CD8-positive, alpha-beta T cell (primary cell): ENCODE measurements at places on chromosomes 16 and 17.

DNA sequence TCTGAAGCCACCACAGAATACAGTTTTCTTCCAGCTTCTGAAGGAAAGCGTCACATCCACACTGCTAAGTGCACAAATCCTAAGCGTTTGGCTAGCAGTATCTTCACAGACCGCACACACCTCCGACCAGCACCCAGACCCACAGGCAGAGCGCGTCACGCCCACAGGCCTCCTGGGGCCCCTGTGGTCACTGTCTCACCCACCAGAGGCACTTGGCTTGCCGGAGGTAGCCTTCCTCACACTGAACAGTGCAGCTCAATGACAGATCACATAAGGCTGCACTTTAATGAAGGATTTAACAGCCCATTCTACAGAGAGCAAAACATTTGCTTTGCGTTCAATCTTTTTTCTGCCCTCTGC is 21.2 kb downstream of the SPHK1 start:
- no peak for DNase-seq

DNA sequence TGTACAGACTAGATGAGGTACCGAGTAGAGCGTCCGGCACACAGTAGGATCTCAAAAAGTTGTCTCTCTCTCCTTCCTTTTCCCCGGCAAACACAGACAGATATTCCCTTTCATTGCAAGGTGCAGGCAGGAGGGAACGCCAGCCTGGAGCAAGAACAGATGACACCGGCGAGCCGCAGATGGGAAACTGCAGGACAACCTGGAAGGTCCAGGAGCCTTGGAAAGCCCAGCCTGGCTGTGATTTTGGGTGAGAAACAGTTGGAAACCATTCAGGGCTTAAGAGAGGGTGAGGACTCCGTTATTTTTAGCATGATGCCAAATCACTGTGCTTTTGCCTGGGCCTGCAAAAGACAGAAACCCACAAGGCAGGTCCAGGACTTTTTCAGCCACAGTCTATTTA is 7.3 kb downstream of the CDH11 start:
- DNase-seq, result no peak

DNA sequence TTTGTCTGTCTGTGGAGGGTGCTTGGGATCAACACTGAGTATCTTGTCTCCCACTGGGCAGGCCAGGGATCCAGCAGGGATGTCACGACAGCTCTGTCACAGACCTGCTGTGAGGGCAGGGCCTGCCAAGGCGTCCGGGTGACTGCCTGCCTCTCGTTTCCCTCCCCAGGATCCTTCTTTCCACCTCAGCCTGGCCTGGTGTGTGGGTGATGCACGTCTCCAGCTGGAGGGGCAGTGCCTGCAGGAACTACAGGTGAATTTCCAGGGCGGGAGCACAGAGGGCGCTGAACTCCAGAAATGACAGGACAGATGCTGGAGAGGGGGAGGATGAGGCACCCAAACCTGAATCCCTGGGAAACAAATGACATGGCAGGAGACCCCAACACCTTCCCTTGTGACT is 6.8 kb upstream of the MMP15 start:
- DNase-seq, result no peak

DNA sequence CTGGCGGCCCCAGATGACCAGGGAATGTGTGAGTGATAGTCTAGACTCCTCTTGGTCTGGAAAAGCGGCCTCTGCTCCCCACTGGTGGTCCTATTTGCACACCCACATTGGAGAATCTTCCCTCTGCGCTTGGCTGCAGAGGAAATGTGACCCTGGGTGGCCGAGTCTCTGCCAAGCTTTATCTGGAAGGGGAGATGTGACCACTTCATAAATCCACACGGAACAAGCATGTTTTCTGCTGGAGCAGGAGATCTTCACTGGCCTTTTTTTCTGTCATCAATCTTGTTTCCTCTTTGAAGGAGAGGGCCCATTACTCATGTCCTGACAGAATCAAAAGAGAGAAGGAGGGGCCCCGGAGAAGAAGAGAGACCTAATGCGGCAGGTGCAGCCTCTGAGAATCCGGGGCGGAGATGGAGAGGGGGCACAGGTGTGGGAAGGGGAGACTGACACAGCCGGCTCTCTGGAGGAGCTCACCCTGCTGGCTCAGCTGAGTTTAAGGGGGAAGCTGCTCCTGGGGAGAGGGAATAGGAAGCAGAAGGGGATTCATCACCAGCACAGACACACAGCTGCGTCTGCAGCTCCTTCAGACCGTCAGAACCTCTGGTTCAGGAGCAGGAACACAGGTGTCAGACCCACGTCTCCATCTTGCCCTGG is 116.3 kb downstream of the SOX9 start:
- no peak for DNase-seq

GRCh38 chr16:20956319-20956718 is 55.7 kb downstream of the LYRM1 start:
- DNase-seq, result no peak

- DNase-seq, result no peak
Observed at GRCh38 chr17:68424861-68425260, 32.4 kb downstream of the WIPI1 start.

- no peak for DNase-seq
Observed at GRCh38 chr17:64356304-64356686, 34.4 kb downstream of the PECAM1 start.

- no peak for DNase-seq
Observed at GRCh38 chr17:48409607-48410006, 20.4 kb downstream of the SKAP1 start.

DNA sequence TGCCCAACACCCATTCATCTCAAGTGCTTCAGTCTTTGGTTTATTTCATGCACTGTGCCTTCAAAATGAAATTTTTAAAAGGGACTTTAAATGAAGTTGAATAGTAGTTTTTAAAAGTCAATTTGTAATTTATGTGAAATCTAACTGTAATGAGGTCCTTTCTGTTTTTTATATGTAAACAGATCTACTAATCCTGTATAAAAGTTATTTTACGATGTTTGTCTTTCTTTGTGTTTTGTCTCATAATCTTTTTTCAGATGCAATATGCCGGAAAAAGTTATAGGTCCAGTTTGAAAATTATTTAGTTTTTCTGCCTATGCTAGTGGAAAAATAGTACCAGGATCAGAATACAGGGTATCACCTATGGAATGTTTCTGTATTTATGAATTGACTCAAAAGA is 8.7 kb upstream of the GOSR1 start:
- no peak for DNase-seq

DNA sequence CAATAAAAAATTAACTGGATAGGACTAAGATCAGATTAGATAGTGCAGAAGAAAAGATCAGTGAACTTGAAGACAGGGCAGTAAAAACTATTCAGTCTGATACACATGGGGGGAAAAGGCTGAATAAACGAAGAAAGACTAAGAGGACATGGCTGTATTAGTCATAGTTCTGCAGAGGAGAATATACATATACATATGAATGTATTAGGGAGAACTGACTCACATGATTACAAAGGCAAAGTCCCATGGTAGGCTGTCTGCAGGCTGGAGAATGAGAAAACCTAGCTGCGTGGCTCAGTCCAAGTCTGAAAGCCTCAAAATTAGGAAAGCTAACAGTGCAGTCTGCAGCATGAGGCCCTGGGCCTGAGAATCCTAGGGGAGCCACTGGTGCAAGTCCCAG is 98.2 kb upstream of the GNAO1 start:
- no peak for DNase-seq

- DNase-seq, result no peak
Observed at GRCh38 chr17:7330638-7331015, 1.5 kb upstream of the NEURL4 start.

GRCh38 chr17:55533608-55534007 is 22.4 kb upstream of the SMIM36 start:
- no peak for DNase-seq

DNA sequence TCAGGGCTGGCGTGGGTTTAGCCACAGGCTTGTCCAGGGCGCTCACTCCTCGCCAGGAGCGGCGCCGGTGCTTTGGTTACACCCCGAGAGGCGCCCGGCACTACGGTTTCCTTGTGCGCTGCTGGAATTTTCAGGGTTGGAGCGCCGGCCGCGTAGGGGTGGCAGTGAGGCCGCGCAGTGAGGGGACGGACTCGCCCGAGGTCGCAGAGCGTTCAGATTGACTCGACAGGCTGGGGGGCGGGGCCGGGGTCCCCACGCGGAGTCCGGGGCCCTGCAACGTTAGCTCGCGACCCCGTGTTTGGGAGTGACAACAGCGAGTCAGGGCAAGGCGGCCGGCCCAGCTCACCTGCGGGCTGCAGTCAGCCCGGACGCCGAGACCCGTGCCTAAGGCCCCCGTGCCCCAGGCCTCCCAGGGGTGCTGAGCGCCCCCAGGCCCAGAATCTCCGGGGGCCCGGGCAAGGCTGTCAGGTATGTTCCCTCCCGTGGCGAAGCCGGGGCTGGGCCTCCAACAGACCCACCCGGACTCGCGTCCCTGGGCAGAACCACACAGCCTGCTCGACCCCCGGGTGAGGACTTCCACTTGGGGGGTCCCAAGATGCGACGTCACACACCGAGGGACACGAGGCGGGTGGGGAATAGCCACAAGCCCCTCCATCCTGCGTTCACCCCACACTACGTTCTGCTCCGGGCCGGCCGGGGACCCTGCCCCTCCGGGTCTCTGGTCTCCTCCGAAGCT is 1.3 kb upstream of the ACTG1 start:
- peak; percentile 41 for DNase-seq

DNA sequence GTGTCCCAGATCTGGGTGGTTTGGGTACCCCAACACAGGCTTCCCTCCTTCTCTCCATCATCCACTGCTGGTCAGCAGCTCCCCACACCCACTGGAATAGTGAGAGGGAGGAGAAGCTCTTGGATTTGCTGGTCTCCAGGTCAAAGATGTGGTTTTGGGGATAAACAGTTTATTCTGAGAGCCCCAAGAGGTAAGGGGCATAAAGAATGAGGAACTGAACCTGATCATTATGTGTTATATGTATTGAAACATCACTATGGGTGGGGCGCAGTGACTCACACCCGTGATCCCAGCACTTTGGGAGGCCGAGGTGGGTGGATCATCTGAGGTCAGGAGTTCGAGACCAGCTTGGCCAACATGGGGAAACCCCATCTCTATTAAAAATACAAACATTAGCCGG is 3.9 kb downstream of the DPEP2 start:
- DNase-seq, result peak; percentile 32

DNA sequence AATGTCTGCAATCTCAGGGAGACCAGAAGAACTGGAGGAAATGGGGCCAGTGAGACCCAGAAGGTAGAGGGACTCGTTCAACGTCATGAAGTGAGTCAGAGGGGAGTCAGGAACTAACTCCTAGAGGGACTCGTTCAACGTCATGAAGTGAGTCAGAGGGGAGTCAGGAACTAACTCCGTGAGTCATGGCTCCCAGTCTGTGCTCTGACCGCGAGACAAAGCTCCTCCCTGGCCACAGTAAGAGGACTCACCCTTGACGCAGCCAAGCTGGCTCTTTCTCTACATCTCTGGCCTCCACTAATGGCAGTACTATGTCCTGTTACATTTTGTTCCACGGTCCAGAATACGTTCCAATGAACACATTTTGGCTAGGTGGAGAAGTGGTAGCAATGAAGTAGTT is 902.5 kb downstream of the KCNJ2 start:
- no peak for DNase-seq

- no peak for DNase-seq
Observed at GRCh38 chr17:3755335-3756030, 31.8 kb downstream of the HASPIN start.

DNA sequence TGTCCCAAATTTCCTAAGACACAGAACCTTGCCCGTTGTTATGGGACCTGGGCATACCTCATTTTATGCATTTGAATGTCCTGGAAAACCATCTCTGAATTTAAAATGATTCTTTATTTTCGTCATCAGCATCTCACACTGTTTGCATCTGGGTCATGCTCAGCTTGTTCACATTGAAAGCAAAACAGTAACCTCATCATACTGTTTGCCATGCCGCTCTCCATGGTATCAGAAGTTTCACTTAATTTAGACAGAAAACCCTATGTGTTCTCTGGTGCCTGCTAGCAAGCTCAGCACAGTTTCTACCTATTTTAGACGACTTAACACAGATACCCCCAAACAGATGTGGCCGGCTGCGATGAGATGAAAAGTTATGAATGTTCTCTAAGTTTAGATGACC is 292.1 kb downstream of the SNX29 start:
- no peak for DNase-seq

GRCh38 chr17:73112246-73112645 is 19.8 kb upstream of the SLC39A11 start:
- no peak for DNase-seq

DNA sequence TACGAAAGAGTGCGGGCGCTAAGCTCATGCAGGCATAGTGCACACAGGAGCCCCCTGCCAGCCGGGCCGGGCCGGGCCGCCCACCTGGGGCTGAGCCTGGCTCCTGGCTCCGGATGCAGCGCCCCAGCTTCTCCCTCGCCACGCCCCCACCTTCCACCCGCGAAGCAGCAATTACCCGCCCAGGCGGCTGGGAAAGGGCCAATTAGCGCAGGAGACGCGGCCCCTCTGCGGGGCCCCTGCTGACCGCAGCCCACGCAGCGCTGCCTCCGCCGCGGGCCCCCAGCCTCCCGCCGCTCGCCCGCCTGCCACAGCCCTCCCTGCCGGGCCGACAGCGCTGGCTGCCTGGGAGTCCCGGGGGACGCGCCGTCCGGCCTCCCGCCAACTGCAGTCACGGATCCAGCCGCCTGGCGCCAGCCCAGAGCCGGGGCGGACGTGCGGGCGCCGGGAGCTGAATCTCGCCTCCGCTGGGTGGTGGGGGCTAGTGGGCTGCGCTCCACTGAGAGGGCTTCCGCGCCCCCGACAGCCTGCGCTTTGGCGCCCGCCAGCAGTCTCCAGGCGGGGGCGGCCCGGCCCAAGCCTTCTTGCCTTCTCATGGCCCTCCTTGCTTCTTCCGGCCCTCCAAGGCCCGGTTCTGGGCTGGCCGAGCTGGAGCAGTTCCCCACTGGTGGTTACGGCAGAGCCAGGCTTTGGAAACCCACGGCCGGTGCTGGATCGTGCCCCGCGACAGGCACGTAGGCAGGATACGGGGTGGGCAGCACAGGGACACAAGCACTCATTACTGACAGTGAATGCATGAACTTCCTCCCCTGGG is 14.9 kb upstream of the CBFB start:
- DNase-seq, result peak; percentile 71

DNA sequence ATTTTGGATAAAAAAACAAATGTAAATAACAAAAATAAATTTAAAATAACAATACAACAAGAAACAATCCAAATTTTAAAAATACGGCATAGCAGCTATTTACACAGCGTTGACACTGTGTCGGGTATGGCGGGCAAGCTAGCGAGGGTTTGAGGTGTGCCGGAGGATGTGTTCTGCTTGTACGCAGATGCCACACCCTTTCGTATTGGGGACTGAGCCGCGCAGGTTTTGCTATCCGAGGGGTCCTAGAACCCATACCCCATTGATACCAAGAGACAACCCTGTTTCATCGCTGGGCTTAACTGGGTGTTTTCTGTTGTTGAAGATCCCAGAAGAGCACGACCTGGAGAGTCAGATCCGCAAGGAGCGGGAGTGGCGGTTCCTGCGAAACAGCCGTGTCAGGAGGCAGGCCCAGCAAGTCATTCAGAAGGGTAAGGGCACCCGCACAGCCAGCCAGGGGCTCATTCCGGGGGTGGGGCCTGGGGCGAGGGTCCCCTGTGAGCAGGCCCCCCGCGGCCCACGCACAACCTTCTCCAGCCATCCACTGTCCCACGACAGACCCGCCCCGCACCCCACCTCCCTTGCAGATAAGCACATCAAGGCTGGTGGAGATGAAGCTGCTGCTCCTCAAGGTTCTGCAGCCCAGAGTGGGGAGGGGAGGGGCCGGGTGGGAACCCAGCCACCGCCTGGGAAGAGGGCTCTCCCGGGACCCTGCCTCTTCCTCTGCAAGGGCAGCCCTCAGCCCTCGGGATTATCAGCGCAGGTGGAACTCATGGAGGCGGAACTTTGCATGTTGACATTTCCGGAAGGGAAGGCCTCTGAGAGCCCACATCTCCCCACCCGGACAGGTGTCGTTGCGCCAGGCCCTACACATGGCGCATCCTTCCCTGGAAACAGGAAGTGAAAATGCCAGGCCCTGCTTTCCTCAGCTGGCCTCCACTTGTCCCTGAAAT is 51.2 kb upstream of the CHMP6 start:
- no peak for DNase-seq
